Fibroblast of lung (primary cell): ENCODE measurements at places on chromosomes 12 and 14. TPM values are rescaled to one million over a fixed set of nuclear protein-coding genes. Genes with fewer than 3 reads are reported as not detected.

Gene NRXN3
- 0.51 and 0.83 TPM in 2 replicates for total RNA-seq

Gene BMAL2
- total RNA-seq = 23.9 and 44.9 TPM in 2 replicates

Gene KIAA0586
- 13.1 and 17.8 TPM in 2 replicates for total RNA-seq

Gene BCAT1
- 93.7 and 162 TPM in 2 replicates for total RNA-seq

Gene AHSA1
- 60.3 and 71.1 TPM in 2 replicates for total RNA-seq

Gene PRIM1
- 4.9 and 6.1 TPM in 2 replicates for total RNA-seq

Gene CLEC12A
- not detected in 2 replicates for total RNA-seq

Gene KCNC2
- total RNA-seq = not detected in 2 replicates

Gene PGF
- 4.6 and 7.6 TPM in 2 replicates for total RNA-seq

DNA sequence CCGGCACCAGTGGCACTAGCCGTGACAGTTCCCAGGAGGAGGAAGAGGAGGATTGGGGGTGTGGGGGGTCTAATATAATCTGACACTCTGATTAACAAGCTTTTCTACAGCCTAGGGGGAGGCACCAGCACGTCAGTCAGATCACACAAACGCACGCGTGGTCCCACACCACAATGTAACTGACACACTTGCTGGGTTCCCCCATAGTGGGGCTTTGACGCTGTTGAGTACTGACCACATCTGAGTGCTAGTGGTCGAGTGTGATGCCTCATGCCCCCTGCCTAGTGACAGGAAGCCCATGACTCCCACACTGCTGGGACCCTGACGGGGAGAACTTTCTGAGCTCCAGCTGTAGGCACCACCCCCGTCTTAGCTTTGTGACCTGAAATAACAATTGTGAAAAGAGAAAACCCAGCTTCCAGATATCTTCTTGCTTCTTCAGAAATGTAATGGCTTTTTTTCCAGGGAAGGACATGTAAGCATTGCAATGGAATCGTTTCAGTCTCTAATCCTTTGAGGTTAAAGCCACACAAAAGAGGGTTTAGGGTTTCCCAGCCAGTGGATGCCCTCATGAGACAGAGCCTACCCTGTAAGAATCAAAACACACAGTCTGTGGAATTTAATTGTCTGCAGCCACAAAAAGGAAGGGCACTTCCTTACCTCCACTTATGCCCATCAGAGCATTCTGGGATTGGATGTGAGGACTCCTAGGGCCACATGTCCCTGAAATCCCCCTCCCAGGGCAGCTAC lies 183.9 kb downstream of the PIWIL1 start:
- H3K4me1 ChIP-seq = no peaks in the 10 kb centered on the region
- H3K4me3 ChIP-seq = no peak overlapping the region
- no peaks in the 10 kb centered on the region for H3K27me3 ChIP-seq
- DNase-seq = no peak
- no peak overlapping the region for H3K27ac ChIP-seq

GRCh38 chr12:60252359-60253096 lies 656.7 kb downstream of the SLC16A7 start:
- H3K27me3 ChIP-seq = no peaks in the 10 kb centered on the region
- no peak overlapping the region for H3K27ac ChIP-seq
- H3K4me3 ChIP-seq = no peak overlapping the region
- H3K36me3 ChIP-seq = no peaks in the 10 kb centered on the region

GRCh38 chr14:65860956-65861611 lies 448.6 kb downstream of the FUT8 start:
- H3K4me3 ChIP-seq = no peak overlapping the region
- H3K4me1 ChIP-seq = no peaks in the 10 kb centered on the region
- no peaks in the 10 kb centered on the region for H3K27me3 ChIP-seq
- H3K36me3 ChIP-seq = no peaks in the 10 kb centered on the region

GRCh38 chr14:94077111-94077821 lies 3.7 kb downstream of the DDX24 start:
- peaks cover 11% of the 10 kb centered on the region for H3K4me1 ChIP-seq
- H3K27ac ChIP-seq = no peak overlapping the region
- H3K27me3 ChIP-seq = no peaks in the 10 kb centered on the region
- DNase-seq = no peak
- H3K36me3 ChIP-seq = peaks cover 9% of the 10 kb centered on the region

DNA sequence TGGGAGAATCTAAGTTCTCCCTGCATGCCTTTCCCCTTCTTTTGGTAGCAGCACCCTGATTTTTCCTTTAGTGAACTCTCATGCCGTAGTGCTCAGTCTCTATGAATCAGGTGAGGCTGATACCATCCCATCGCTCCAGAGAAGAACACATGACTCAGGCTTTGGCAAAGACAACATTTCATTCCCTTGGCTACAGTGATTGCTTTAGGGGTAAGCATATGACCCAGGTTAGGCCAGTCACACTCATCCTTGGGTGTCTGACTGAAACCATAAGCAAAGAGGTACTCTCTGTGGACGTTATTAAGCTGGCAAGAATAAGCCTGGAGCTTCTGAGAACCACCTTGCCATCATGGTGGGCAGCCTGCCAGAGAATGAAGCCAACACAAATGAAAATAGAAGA lies 141.8 kb downstream of the MYRFL start:
- no peaks in the 10 kb centered on the region for H3K4me1 ChIP-seq
- no peak overlapping the region for H3K4me3 ChIP-seq
- H3K36me3 ChIP-seq = no peaks in the 10 kb centered on the region

DNA sequence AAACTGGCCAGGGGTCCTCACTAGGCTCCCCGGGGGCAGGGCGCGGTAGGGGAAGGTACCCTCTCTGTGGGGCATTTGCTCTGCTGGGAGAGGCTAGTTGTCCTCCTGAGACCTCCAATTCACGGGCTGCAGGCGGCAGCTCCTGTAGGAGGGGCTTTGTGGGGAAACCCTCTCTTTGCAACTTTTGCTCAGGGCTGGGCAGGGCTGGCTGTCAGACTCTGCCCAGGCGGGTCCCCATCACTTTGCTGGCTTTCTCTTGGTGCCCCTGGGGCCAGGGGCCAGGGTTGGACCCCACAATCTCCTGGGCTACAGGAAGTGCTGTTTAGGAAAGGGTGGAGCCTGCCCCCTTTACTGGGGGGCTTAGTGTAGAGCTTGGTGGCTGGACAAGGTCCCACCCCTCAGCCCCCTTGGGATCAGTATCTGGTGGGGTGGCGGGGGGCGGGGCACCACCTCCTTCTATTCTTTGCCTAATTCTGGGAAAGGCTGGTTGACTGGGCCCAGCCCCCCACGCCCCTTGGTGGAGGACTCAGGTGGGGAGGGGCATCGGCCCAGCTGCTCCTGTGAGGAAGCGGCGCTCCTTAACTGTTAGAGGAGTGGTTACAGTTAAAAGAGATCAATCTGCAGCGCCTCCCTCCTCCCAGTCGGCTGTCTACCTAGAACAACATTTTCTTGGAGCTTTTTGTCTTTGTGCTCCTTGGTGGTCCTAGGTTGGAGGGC lies 918.7 kb downstream of the AACS start:
- no peak overlapping the region for H3K27ac ChIP-seq
- no peaks in the 10 kb centered on the region for H3K36me3 ChIP-seq
- no peak overlapping the region for H3K4me3 ChIP-seq

DNA sequence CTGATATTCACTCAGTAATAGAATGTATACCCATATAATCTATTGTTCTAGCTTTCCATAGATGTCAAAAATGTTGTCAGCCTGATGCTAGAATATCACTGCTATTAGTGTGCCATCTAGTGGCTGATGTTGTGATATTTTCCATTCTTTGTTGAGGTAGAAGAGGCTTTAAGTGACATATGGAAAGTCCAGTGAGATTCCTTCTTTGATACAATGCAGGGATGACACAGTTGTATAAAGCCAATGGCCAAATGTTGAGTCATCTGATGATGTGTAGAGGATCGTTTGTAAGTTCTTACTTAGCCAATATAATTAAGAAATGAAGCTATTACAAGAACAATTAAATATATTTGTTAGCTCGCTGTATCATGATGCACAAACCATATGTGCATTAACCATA lies 58.1 kb upstream of the PCED1B start:
- H3K27ac ChIP-seq = no peak overlapping the region
- H3K4me1 ChIP-seq = peaks cover 15% of the 10 kb centered on the region
- DNase-seq = peak; percentile 86
- H3K36me3 ChIP-seq = no peaks in the 10 kb centered on the region
- H3K27me3 ChIP-seq = no peaks in the 10 kb centered on the region

DNA sequence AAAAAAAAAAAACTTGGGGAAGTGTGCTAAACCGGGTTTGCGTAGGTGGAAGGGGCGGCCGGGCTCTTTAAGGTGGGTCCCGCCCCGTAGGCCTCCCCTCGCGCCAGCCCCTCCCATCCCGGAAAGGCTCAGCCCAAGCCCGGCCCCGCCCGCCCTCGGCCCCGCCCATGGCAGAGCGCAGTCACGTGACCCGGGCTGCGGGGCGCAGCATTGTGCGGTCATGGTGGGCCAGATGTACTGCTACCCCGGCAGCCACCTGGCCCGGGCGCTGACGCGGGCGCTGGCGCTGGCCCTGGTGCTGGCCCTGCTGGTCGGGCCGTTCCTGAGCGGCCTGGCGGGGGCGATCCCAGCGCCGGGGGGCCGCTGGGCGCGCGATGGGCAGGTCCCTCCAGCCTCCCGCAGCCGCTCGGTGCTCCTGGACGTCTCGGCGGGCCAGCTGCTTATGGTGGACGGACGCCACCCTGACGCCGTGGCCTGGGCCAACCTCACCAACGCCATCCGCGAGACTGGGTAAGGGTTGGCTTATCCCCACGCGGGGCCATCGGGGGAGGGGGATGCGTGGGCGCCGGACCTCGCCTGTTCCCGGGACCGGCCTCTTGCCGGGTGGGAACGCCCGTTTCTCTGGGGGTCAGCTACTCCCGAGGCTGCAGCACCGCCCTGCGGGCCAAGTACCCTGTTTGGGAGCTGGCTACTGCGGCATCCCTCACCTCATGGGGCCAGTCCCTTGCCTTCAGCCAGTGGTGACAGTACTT lies at the start of gene PLBD2:
PLBD2 (plus strand) TSS at position 207 of the 752 bp plus-strand sequence; CDS start at position 221, 14 bp downstream.
- H3K36me3 ChIP-seq = peaks cover 2% of the 10 kb centered on the region
- DNase-seq = peak; percentile 90
- H3K4me3 ChIP-seq = peak within 1 kb of the TSS; percentile 93
- peak within 1 kb of the TSS; percentile 57 for H3K27ac ChIP-seq
- H3K4me1 ChIP-seq = peaks cover 4% of the 10 kb centered on the region

- no peaks in the 10 kb centered on the region for H3K36me3 ChIP-seq
- H3K27me3 ChIP-seq = no peaks in the 10 kb centered on the region
- H3K4me3 ChIP-seq = no peak overlapping the region
- H3K27ac ChIP-seq = no peak overlapping the region
Measured at GRCh38 chr12:124165695-124166094, 129.2 kb upstream of the RFLNA start.

- H3K36me3 ChIP-seq = no peaks in the 10 kb centered on the region
- H3K4me3 ChIP-seq = no peak overlapping the region
Measured at GRCh38 chr14:22315336-22315735, 273.7 kb downstream of the DAD1 start.

GRCh38 chr14:34218881-34219280 lies 243.2 kb downstream of the SPTSSA start:
- H3K4me1 ChIP-seq = no peaks in the 10 kb centered on the region
- H3K27ac ChIP-seq = no peak overlapping the region
- H3K36me3 ChIP-seq = no peaks in the 10 kb centered on the region
- H3K4me3 ChIP-seq = no peak overlapping the region

DNA sequence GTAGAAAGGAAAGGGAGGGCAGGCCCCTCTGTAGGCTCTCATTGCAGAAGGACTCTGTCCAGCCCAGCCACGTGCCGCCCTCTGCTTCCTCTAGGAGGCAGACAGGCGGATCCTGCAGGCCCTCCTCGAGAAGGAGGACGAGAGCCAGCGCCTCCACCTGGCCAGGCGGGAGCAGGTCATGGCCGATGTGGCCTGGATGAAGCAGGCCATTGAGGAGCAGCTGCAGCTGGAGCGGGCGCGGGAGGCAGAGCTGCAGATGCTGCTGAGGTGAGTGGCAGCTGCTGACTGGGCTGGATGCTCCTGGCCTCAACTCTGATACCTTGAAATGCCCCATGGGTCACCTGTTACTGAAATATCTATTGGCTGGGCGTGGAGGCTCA lies 10.9 kb downstream of the TCHP start:
- H3K27me3 ChIP-seq = no peaks in the 10 kb centered on the region
- no peak overlapping the region for H3K27ac ChIP-seq
- peak; percentile 25 for DNase-seq

- no peaks in the 10 kb centered on the region for H3K27me3 ChIP-seq
- peak overlapping the region; percentile 35 for H3K27ac ChIP-seq
- H3K4me3 ChIP-seq = no peak overlapping the region
- no peaks in the 10 kb centered on the region for H3K36me3 ChIP-seq
Measured at GRCh38 chr12:62760779-62761178, 174.2 kb downstream of the PPM1H start.

GRCh38 chr12:54590978-54591591 lies 2.6 kb upstream of the PPP1R1A start:
- no peak overlapping the region for H3K27ac ChIP-seq
- peaks cover 45% of the 10 kb centered on the region for H3K27me3 ChIP-seq
- DNase-seq = no peak
- H3K4me1 ChIP-seq = no peaks in the 10 kb centered on the region
- H3K36me3 ChIP-seq = no peaks in the 10 kb centered on the region

- no peaks in the 10 kb centered on the region for H3K4me1 ChIP-seq
- no peaks in the 10 kb centered on the region for H3K27me3 ChIP-seq
- DNase-seq = peak; percentile 46
- peak overlapping the region; percentile 69 for H3K4me3 ChIP-seq
- no peaks in the 10 kb centered on the region for H3K36me3 ChIP-seq
Measured at GRCh38 chr12:402029-402389, 565 bp downstream of the CCDC77 start.

- no peak overlapping the region for H3K4me3 ChIP-seq
- no peaks in the 10 kb centered on the region for H3K27me3 ChIP-seq
- no peaks in the 10 kb centered on the region for H3K4me1 ChIP-seq
- H3K36me3 ChIP-seq = no peaks in the 10 kb centered on the region
Measured at GRCh38 chr12:6420364-6420763, 24.4 kb upstream of the CD27 start.

DNA sequence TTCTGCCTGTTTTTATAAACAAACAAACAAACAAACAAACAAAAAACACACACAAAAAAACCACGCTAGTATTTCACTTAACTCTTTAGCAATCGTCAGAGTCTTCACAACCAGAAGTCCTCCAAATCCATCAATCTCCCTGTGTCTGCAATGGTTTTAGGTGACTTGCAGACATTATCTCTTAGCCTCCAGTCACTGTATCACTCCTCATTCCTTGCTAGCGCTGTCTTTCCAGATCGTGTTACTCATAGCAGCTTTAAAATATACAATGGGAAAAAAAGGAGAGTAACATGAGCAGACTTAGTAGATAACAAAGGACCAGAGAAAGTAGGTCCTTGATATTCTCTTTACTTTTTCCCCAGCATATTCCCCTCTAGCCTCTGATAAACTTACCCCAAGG lies 15.5 kb upstream of the ETNK1 start:
- H3K4me1 ChIP-seq = no peaks in the 10 kb centered on the region
- DNase-seq = peak; percentile 12
- H3K36me3 ChIP-seq = no peaks in the 10 kb centered on the region
- H3K27ac ChIP-seq = no peak overlapping the region
